NT2/D1 (cell line): ENCODE measurements at places on chromosomes 13 and 19.

DNA sequence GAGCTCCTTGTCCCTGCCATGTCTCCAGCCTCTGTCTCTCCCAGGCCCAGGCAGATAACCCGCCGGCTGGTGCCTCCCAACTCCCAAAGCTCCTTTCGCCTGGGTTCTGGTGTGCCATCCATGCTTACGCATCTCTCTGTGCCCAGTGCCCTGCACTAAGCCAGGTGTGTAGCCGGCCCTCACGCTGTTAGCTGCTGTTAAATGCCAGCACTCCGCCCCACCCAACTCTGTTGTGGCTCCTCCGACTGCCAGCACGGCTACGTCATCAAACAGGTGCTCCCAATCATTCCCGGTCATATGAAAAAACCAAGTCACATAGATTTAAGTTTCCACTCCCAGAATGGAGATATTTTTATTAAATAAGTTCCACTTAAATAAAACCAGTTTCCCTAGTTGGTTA, 7.0 kb upstream of the HSPH1 start:
- no peak for DNase-seq

- DNase-seq: no peak
These were observed 9.3 kb upstream of the FBXL3 start for GRCh38 chr13:77036279-77036678.

- DNase-seq: no peak
These were observed 19.0 kb downstream of the NLRP7 start for GRCh38 chr19:54928299-54928698.

GRCh38 chr13:30736461-30737320, 1.3 kb downstream of the ALOX5AP start:
- no peak for DNase-seq

DNA sequence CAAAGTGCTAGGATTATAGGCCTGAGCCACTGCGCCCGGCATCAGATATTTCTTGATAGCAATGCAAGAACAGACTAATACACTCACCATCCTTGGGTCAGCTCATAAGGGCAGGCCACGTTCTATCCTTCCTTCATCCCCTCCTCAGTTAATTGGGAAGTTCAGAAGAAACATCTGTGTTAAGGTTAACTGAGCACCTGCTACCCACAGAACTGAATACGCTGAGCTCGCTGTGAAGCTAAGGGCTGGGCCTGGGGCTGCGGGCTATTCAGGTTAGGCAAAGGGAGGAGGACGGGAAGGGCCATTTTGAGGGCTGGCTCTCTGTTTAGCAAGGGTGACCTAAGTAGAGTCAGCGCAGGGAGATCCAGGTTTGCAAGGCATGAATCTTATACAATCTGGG, 43.0 kb upstream of the UQCRFS1 start:
- DNase-seq: no peak

- DNase-seq: no peak
These were observed 537.5 kb downstream of the DCT start for GRCh38 chr13:93942016-93942415.

DNA sequence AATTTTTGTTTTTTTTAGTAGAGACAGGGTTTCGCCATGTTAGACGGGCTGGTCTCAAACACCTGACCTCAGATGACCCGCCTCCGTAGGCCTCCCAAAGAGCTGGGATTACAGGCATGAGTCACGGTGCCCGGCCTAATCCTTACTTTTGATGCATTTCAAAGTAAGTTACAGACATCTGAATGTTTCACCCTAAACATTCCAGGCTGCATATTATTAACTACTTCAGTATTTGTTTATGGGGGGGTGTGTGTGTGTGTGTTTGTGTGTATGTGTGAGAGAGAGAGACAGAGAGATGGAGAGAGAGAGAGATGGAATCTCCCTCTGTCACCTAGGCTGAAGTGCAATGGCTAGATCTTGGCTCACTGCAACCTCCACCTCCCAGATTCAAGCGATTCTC, 13.1 kb downstream of the SULT2B1 start:
- DNase-seq: no peak

- DNase-seq: no peak
These were observed 2.2 kb downstream of the ZNF83 start for GRCh38 chr19:52635786-52636570.

DNA sequence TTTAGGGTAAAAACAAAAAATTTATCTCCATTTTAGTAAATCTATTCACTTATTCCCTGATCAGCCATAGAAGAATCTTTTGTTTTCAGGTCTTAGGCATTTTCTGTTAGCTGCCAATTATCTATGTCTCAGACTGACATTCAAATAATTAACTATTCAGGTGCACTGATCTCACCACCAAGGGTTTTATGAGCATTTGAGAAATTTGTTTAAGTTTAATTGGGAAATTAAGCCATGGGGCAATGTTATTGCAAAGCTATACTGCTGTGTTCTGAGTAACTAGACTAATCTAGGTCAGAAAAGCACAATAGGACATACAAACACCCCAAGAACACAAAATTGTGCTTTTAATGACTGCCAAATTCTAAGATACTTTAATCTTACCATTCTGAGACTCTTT, 210.7 kb upstream of the EDNRB start:
- no peak for DNase-seq

GRCh38 chr13:36718686-36719085, 44.9 kb downstream of the SERTM1 start:
- no peak for DNase-seq

- no peak for DNase-seq
These were observed 14.1 kb upstream of the FRY start for GRCh38 chr13:32017474-32017873.

GRCh38 chr13:32902029-32902780, 114.0 kb upstream of the KL start:
- no peak for DNase-seq

DNA sequence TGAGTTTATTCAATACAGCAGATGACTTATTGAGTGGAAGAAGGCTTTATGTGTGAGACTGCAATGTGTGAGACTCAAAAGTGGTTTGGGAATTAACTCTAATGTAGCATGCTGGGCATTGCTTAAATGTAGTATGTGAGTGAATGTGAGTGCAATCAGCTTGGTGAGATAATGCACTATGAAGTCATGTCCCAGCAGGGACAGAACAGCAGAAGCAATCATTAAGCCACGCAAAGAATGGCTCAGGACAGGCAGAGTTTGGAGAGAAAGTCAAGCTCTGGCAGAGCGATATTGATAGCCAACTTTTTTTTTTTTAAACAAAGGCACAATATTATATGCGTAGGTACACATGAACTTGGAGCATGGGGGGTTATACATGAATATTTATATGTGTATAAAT, 597.7 kb downstream of the GPC6 start:
- DNase-seq: no peak

DNA sequence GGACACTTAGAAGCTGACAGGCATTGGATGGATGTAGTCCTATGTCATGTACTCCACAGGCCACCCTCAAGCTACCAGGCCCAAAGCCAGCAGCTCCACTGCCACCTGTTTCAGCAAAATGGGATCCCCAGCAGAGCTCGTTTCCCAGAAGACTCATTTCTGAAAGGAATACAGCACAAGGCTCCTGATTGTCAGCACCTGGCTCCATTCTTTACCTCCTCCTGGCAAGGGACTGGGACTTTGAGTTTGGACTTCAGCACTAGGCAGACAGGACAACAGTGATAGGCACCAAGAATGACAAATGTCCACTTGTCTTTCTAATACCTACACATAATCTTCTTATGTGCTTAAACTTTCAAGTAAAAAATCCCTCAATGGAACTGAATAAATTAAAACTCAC, 150.4 kb upstream of the RXFP2 start:
- no peak for DNase-seq

- no peak for DNase-seq
These were observed 161.4 kb upstream of the SPRY2 start for GRCh38 chr13:80502359-80502758.

GRCh38 chr13:83453723-83454122, 428.6 kb downstream of the SLITRK1 start:
- no peak for DNase-seq

- DNase-seq: no peak
These were observed 778 bp downstream of the MUC16 start for GRCh38 chr19:9009431-9009830.

- DNase-seq: no peak
These were observed 211.4 kb downstream of the PCDH9 start for GRCh38 chr13:67018775-67019174.

GRCh38 chr19:3942790-3943409, 10.0 kb downstream of the NMRK2 start:
- DNase-seq: no peak

- DNase-seq: no peak
These were observed 749.7 kb downstream of the DIAPH3 start for GRCh38 chr13:59414006-59414405.

GRCh38 chr19:40689339-40690049, 957 bp downstream of the NUMBL start:
- no peak for DNase-seq

DNA sequence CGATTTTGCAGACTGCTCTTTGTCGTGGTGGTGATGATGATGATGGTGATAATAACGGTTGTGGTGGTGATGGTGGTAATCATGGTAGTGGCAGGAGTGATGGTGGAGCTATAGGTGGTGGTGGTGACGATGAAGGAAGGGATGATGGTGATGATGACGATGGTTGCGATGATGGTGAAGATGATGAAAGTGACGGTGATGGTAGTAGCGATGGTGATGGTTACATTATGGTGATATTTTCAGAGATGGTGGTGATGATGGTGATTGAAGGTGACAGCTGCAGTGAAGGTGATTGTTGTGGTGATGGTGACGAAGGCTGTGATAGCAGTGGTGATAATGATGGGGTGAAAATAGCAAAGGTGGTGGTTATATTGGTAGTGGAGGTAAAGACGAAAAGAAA, 2.1 kb upstream of the ADGRE3 start:
- DNase-seq: no peak

GRCh38 chr13:91132786-91133185, 214.7 kb upstream of the MIR17HG start:
- no peak for DNase-seq

GRCh38 chr13:50672025-50672424, 171.5 kb downstream of the DLEU7 start:
- no peak for DNase-seq

- no peak for DNase-seq
These were observed 4.0 kb upstream of the NWD1 start for GRCh38 chr19:16715611-16716010.

GRCh38 chr19:16586991-16587832, 15.0 kb upstream of the SLC35E1 start:
- no peak for DNase-seq

DNA sequence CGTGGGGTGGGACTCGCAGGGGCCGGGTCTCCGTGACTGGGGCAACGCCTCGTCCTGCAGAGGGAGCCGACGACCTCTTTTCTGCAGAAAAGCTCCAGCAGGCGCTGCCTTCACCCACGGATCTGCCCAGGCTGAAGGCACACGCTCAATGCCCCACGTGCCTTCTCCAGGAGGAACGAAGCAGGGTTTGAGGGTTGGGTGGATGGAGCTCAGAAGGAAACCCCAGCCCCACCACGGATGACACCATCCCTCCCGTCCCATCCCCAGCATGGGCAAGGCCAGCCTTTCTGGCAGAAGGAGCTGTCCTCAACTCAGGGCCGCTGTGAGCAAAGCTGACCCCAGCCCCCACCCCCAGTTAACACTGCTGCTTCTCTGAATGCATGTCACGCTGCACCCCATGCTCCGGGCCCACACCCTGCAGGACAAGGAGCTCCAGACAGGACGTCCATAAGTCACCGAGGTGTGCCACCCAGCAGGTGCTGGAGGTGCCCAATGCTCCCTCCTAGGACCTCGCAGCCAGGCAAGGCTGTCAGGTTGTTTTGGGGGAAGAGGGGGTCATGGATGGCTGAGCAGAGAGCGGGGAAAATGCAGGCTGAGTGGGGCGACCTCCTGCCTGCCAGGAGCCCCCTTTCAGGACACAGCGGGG, 7.4 kb downstream of the C19orf25 start:
- DNase-seq: no peak

GRCh38 chr13:52997951-52998876, 30.4 kb upstream of the OLFM4 start:
- no peak for DNase-seq

- no peak for DNase-seq
These were observed 13.4 kb upstream of the COLGALT1 start for GRCh38 chr19:17542042-17542441.

DNA sequence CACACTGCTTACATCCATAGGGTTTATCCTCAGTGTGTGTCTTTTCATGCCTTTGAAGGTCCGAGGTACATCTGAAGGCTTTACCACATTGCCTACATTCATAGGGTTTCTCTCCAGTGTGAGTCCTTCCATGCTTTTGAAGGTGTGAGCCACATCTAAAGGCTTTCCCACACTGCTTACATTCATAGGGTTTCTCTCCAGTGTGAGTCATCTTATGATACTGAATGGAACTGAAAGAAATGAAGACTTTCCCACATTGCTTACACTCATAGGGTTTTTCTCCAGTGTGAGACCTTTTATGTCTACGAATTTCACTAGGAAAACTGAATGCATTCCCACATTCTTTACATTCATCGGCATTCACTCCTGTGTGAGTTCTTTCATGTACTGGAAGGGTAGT, 7.1 kb downstream of the ZNF20 start:
- DNase-seq: no peak

GRCh38 chr13:67238277-67238859, 8.2 kb upstream of the PCDH9 start:
- no peak for DNase-seq

- no peak for DNase-seq
These were observed 431.8 kb upstream of the SGCG start for GRCh38 chr13:22748866-22749577.

GRCh38 chr19:6772866-6773322, 386 bp downstream of the VAV1 start:
- no peak for DNase-seq

GRCh38 chr19:29029268-29029958, 183.5 kb downstream of the UQCRFS1 start:
- DNase-seq: no peak

GRCh38 chr13:100561158-100561499, 27.5 kb downstream of the GGACT start:
- no peak for DNase-seq
